SJCRH30 (cell line): ENCODE measurements at places on chromosomes 16 and 17. TPM values are rescaled to one million over a fixed set of nuclear protein-coding genes. Genes with fewer than 3 reads are reported as not detected.

Gene TLCD2
- total RNA-seq, result 1.2 and 1.3 TPM in 2 replicates

Gene ITGA2B
- 0.38 and 0.67 TPM in 2 replicates for total RNA-seq

Gene CHST5
- not detected in 2 replicates for total RNA-seq

Gene CNGB1
- not detected in 2 replicates for total RNA-seq

Gene CYB5D1
- total RNA-seq, result 3.5 and 5.3 TPM in 2 replicates

Gene SYCE1L
- 0.49 and 0.63 TPM in 2 replicates for total RNA-seq

Gene SPN
- total RNA-seq, result 0.96 and 2.1 TPM in 2 replicates

Gene GAS2L2
- total RNA-seq, result not detected in 2 replicates

Gene KRTAP2-1
- not detected in 2 replicates for total RNA-seq

Gene TP53TG3C
- total RNA-seq, result not detected in 2 replicates

Gene CFAP119
- 4.1 and 4.2 TPM in 2 replicates for total RNA-seq

Gene PRKCB
- total RNA-seq, result not detected in 2 replicates

Gene CD300LF
- not detected in 2 replicates for total RNA-seq

Gene NTN3
- 5.1 and 5.6 TPM in 2 replicates for total RNA-seq

Gene UTS2R
- 8.0 and 8.3 TPM in 2 replicates for total RNA-seq

Gene KRT12
- not detected in 2 replicates for total RNA-seq

Gene TBC1D3
- total RNA-seq, result not detected in 2 replicates

Gene NPW
- total RNA-seq, result 1.6 TPM in 2 replicates
